ENCODE measurements at places on chromosomes 5 and 9.
A peak's percentile ranks its signal among the peaks of the same experiment; 100 is the strongest.

GRCh38 chr5:6676702-6677101 lies 36.5 kb upstream of the TENT4A start:
- no peak for DNase-seq

DNA sequence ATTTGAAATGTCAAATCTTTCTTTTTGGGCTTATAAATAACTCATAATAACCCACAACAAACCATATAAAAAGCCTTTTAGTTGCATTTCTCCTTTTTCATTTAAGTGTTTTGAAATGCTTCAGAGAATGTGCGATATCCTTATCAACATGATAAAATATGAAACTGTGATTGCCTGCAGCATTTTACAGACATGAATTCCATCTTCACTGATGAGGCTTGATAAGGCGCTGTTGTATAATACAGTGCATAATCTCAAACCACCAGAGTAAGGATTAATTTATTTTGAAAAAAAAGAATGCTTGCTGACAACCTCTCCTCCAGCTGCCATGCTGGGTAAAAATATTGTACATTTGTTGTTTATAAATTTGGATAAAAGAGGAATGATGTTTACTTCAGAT lies 216.8 kb downstream of the PBX3 start:
- DNase-seq = no peak

DNA sequence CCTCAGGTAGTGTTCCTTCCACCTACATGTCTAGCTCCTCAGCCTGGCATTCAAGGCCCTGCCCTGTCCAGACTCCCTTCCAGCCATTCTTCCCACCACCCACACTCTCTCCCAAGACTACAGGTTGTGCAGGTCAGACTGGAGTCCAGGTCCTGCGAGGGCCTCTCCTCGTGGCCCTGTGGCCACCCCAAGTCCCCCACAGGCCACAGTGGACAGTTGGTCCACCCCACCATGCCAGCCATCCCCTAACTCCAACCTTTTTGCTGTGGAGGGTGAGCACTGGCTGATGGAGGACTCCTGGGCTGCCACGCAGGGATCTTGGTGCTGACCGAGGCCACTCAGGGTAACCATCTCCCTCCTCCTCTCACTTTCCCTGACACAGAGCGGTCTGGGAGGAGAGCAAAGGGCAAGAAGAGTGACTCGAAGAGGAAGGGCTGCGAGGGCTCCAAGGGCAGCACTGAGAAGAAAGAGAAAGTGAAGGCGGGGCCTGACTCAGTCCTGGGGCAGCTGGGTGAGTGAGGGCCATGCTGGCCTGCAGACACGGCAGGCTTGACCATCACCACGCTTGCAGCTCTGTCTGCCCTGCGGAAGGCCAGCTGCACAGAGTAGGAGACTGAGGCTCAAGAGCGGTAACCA lies 51.0 kb downstream of the JADE2 start:
- no peak for DNase-seq

GRCh38 chr9:72839085-72839484 lies 113.8 kb downstream of the ALDH1A1 start:
- DNase-seq = no peak

- DNase-seq = no peak
Measured at GRCh38 chr9:5438301-5439162, 807 bp upstream of the PLGRKT start.

DNA sequence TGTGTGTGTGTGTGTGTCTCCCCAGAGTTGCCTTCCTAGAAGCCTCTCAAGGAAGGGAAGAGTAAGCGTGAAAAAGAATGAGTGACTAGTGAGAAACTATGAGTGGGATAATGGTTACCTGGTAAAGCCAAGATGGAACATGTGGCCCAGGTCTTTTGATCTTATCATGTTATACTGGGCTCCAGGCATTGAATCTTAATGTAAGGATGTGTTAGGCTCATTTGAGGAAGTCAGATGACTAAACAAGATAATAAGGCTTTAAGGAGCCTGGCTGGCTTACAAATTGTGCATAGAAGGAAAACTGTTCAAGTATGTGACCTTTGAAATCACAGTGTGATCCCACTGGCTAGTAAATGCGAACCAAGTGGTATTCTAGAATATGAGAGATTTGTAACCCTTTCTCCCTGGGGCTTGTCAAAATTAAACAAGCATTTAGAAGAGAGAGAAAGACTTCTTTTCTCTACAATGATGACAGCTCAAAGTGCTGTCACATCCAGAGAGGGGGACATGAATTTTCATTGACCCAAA lies 29.9 kb upstream of the HMHB1 start:
- DNase-seq = peak; percentile 36

DNA sequence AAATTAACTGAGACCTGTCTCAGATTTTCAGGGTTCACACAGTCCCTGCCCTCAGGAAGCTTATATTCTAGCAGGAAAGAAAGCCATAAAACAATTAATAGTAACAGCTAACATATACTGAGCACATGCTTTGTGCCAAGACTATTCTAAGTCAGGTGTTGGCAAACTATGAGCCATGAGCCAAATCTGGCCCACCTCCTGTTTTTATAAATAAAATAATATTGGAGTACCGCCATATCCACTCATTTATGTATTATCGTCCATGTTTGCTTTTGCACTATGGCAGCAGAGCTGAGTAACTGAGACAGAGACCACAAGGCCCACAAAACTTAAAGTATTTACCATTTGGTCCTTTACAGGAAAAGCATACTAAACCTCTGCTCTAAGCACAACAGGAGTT lies 83.3 kb upstream of the TRIO start:
- no peak for DNase-seq

GRCh38 chr5:142881076-142881783 lies 111.1 kb downstream of the ARHGAP26 start:
- no peak for DNase-seq

DNA sequence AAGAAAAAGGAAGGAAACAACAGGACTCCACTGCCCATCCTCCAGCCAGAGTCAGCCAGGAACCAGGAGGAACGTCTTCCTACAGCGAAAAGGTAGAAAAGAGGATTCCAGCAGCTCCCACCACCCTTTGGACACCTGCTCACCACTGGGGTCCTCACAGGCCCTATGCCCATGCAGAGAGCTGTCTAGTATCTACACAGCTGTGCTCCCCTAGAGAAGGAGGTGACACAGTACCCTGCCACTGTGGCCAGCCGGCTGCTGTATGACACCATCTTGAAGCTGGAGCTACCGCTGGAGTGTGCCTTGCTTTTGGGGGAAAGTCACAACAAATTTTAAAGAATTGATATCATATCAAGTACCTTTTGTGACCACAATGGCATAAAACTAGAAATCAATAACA lies 92.6 kb downstream of the GTF3C4 start:
- no peak for DNase-seq

GRCh38 chr9:99121604-99122003 lies 16.7 kb downstream of the TGFBR1 start:
- DNase-seq = no peak

- DNase-seq = no peak
Measured at GRCh38 chr9:69746859-69747560, 12.8 kb downstream of the PTAR1 start.

DNA sequence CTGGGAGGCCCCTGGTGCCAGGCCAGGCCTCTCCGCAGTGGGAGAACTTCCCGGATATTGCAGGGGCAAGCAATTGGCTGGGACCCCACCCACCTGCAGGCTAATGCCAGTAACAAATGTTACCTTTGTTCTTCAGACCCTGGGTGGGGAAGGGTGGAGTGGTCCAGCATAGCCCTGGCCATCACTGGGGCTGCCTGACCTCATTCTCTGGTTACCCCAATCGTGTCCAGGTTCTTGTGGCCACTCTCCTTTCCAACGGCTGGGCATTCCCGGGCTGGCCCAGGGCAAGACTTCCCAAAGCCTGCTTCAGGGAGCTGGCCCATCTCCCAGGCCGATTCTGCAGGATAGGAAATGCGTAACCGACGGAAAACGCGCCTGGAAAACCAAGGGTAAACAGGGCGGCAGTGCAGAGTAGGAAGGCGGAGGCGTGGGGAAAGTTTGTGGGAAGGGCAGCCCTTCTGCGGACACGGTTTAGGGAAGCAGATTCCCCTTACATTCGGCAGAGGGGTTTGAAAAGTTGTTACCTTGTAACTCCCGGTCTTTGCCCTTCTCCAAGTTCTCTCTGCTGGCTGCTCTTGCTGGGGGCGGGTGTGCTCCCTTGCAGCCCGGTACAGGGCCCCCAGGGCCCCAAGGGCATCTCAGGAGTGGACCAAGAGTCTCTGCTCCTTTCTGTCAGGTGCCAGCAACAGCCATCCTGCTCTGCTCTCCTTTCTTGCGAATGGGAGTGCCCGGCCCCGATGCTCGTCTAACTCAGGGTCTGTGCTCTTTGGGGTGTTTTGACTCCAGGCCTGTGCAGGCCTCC lies 3.5 kb downstream of the NRARP start:
- no peak for DNase-seq

DNA sequence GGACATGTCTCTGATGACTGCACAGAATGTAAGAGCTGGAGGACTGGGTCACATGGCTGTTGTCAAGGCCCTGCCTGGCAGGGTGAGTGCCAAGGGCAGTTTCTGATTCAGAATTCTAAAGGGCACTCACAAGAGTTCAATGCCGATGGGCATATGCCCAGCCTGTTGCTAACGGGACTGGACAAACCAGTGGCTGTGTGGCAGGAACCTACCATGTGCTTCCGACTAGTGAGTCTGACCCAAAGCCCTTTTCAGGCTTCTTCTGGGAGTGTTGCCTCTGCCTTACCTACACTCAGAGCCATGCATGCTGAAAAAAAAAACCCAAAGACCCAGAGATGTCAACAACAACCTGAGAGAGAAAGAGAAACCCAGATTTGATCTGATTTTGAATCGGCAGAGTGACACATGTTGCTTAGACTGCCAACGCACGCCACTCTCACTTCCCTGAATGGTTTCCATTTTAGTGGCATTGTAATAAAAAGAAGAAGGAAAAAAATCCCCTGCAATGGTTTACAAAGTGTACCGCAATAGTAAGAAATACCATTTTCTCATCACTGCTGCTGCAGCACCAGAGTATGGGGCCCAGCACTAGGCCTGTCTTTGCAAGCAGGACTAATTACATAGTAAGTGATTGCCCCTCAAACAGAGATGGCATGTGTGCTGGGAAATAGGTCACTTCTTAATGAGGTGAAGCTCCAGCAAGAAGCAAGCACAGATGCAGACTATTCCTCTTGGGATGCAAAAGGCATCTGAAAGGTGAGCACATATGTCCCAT lies 194.3 kb downstream of the PALM2AKAP2 start:
- no peak for DNase-seq

DNA sequence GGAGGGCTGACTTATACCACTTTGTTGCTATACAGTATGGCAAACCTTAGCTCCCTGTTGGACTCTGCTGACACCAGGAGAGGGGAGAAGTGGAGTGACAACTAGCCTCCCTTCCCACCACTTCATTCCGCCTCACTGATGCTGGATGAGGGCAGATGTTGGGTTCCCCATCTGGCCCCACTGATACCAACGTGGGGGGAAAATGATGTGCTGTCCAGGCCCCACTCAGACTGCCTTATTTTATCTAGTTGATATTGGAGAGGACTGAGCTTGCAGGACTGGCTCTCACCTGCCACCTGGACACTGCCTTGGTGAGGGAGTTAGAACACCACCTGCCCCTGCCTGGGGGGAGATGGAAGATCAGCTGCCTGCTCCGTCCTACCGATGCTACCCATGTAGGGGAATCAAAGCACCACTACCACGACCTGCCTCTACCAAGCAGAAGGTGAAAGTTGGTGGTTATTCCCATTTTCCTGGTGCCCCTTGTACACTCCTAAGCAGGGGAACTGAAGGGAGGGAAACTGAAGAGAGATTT lies 292.1 kb downstream of the GADD45G start:
- no peak for DNase-seq

DNA sequence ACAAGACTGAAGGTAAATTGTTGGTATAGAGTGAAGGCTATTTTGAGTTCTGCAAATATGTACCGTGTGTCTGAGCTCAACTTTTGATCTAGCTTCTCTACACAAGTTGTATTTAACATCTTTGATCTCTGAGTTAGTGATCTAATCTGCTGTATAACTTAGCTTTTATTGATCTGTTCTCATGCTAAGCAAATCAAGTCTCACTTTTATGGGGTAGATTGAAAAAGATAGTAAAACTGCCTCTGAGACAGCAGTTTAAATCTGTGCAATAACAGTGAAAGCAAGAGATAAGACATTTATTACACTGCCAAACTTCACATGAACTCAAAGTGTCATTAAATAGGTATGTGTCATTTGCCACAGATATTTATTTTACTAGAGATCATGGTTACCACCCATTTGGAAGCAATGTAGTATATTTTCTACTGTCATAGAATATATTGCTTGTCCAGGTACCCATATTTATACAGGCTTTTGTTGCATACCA lies 477.3 kb downstream of the ISL1 start:
- no peak for DNase-seq

DNA sequence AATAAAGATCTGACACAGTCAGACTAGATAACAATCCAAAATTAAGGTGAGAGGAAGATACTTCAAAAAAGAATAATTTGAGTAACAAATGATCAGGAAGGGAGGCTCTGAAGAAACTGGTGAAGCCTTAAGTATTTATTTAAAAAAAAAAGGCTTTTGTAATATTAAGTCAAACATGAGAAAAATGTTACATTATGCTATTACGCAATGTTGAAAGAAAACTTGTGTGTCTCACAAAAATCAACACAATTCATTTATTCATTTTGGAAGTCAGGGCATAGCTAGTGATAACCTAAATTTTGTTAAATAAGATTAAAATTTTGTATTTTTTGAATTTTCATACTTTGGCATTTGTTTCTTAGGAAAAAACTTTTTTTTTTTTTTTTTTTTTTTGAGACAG lies 28.2 kb downstream of the WDR41 start:
- no peak for DNase-seq

DNA sequence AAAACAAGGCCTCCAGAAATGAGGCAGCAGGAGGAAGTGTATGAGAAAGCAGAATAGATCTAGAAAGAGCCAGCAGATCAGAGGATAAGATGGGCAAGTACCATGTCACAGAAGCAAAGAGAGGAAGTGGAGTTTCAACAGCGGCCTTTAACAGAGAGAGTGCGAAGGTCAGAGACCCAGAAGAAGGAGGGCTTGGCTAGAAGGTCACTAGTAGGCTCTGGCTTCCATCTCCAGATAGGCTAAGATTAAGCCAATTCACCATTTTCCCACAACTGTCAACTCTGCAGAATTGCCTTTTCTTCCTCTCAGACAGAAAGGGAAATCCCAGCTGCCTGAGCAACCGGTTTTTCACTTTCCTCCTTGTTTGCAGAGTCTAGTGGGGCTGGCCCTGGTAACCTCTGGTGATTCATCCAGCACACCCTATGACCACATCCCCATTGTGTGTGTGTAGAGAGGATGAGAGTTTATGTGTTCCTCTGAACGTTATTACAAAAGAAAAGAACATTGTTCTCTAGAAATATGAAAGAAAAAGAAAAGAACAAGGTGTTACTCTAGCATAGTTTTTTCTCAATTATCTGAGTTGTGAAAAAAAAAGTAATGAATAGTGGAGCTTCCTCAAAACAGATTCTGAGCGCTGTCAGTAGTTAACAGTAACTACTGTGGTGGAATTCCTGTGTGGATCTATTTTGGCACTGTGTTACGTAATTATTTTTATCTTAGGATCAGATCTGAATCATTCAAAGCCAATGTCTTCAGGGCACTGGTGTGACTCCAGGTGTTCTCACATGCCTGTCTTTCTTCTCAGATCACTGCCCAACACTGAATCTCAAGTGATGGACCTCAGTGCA lies 220.4 kb downstream of the ARRDC3 start:
- peak; percentile 35 for DNase-seq

- no peak for DNase-seq
Measured at GRCh38 chr5:72213482-72213881, 106.2 kb downstream of the MAP1B start.

GRCh38 chr5:112574536-112574935 lies 155.5 kb upstream of the EPB41L4A start:
- DNase-seq = no peak

- no peak for DNase-seq
Measured at GRCh38 chr9:134971196-134971595, 53.5 kb upstream of the FCN1 start.
